ENCODE measurements at places on chromosomes 11 and 22.
A peak's percentile ranks its signal among the peaks of the same experiment; 100 is the strongest.

DNA sequence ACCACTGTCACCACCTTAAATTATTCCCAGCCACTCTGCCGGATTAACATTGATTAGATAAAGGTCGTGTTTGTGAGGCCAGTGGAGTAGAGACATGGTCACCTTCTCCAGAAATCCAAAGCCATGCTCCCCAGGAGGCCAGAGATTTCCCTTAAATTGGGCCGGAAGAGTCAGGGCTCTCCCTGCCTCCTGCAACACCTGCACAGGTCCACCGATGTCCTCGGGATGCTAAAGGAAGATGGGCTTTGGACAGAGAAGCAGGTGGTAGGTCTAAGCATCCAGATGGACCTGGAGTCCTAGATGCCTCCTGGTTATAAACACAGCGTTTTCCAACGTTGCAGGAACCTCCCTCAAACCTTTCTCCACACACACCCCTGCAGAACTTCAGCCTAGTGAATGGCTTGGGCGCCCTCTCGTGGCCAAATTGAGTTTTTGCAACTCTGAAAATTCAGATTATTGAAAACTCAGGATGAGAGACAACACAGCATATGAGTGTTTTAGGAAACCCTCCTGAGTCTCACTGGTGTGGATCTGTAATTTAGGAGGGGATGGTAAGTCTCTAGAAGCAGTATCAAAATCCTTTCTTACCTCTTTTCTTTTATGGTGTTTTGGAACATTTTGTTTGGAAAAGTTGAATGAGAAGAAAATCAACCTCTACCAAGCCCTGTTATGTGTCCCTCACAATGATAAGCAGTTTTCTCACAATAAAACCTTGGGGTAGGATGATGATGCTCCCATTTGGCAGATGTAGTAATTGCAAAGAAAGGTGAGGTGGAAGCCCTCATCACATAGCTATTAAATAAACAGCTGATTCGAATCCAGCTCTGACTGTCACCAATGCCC is 109.6 kb downstream of the RRAS2 start:
- DNase-seq, result peak; percentile 87

DNA sequence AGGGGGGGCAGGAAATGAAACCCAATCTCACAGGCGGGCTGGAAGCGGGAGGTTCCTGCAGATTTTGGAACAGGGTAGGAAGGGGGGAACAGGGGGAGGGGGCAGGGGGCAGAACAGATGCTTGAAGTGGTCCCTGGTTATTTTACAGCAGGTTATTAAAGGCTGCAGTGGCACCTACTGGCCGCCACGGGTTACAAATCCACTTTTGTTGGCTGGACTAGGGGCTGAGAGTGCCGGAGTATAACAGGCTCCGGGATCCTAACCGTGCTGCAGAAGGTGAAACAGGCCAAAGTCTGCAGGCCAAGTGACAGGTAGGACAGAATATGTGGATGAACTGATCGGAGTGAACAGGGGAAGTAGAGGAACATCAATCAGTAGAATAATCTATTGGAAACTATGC is 2.5 kb downstream of the ROBO3 start:
- DNase-seq, result peak; percentile 69

DNA sequence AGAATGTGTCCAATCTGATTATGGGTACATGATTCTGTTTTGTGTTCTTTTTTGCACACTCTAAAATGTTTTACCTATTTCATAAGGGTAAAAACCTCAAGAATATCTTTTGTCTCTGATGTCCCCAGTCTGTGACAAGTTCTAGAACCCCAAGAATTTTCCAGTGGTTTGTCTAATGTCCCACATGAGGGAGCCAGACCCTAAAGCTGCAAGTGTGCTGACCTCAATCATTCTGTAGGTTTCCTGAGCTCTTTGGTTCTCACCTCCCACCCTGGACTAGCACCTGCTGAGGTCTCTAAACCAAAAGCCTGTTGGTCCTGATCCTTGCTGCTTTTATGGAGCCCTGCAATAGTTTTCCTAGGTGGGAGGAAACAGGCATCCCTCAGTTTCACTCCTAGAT is 149.8 kb upstream of the MPPED2 start:
- DNase-seq, result peak; percentile 5

GRCh38 chr22:46539169-46539568 is 1.7 kb upstream of the CELSR1 start:
- no peak for DNase-seq

DNA sequence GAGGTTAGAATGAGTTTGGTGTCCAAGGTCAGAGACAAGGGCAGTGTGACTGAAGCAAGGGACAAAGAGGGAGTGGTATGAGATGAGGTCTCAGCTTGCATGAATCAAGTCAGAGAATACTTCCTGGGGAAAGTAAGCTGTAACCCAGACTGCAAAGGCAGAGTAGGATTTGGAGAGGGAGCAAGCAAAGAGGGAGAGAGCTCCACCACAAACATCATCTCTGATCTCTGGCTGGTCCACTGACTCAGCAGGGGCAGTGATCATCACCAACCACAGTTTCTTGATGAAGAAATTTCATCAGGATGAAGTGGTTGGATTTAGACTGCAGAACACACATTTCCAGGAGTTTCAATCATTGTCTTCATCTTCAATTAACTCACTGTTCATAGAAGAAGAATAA is 54.9 kb upstream of the HMGXB4 start:
- no peak for DNase-seq
